NCI-H446 (cell line): ENCODE measurements at places on chromosomes 13 and 19.

GRCh38 chr13:66111628-66112027, 1118.5 kb downstream of the PCDH9 start:
- no peak for DNase-seq

- peak; percentile 80 for DNase-seq
Observed at GRCh38 chr19:12788682-12789097, 2.6 kb upstream of the JUNB start.

DNA sequence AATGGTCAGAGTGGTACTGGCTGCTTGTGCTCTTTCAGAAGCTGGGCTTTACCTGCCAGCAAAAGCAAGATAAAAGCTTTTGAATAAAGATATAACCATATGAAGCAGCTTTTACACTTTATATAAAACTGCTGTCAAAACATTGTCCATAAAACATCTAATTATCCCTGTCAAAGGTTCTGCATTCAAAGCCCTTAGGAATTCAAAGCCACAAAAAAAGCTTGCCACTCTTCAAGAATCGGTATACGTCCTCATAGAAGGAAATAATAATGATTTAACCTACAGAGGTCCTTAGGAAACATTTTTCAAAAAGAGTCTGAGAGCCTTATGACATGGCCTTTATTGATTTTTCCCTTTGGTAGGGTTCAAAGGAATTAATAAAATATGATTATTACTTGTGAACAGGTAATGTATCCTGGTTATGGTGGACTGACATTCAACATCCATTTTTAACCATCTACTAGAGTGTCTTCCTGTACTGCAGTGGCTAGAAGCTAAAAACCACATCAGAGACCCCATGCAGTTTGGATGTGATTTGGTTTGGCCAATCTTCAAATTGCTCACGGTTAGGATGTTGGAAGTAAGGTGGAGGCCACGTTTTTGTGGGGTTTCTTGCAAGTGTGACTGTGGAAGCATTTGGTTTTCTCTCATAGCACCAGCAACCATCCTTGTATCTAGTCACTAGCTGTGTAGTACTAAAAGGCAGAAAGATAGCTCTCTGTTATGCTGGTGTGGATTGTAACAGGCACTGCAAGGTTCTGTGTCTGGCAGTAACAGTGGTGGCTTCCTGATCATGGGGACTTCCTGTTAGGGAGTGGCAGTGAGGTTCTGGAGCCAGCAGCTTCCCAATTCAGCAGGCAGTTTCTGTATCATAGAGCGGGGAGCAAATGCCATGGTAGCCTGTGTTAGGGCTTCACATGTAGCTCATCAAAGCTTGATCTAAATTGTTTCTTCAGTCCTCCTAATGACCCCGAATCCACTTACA, 441.5 kb downstream of the DIAPH3 start:
- DNase-seq: no peak

- no peak for DNase-seq
Observed at GRCh38 chr13:33119022-33119781, 103.0 kb downstream of the KL start.

DNA sequence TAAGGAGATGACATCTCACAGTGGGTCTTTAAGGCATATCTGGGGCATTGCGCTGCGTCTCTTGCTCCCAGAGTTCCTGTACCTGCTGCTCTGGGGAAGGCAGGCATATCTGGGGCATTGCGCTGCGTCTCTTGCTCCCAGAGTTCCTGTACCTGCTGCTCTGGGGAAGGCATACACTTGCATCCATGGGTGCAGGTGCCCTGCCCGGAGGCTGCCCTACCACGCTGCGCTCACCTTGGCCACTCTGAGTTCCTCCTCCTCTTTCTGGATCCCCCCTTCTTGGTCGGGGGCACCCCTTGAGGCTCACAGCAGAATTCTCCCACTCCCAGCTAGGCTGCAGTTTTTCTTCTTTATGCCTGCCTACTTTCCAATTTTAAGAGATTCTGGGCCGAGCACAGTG, 60.9 kb upstream of the TMTC4 start:
- DNase-seq: no peak

DNA sequence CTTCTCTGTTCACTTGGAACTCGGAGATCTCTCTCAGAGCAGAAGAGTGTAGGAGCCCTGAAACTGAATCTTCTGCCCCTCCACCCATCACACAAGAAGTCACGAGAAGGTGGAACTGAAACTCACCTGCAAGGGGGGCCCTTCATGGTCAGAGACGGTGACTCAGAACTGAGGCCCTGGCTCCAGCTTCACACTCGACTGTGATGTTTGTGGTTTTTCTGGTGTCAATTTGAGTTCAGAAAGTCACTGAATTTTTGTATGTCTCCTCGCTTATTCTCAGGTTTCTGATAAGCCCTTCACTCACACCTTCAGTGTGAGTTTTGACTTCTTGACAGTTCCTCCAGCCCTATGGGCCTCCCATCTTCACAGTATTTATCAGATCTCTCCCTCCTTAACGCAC, 23.1 kb downstream of the SIGLEC5 start:
- no peak for DNase-seq

DNA sequence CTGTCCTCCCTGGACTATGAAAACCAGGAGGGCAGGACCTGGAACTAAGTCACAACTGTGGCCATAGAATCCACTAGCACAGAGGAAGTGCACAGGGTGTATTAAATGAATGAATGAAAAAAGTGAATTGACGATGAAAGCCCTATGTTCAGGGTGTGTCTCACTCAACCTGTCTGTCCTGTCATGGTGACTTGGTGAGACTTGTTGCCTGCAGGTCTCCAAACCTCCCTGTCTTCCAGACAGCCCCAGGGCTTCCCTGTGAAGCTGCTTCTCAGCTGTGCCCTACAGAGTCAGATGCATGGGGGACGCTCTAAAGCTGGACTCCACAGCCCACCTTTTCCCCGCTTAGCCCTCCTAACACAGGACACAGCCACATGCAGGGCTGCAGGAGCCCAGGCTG, 4.8 kb upstream of the IGFL1 start:
- no peak for DNase-seq

- DNase-seq: no peak
Observed at GRCh38 chr13:97946951-97947588, 6.4 kb upstream of the IPO5 start.

DNA sequence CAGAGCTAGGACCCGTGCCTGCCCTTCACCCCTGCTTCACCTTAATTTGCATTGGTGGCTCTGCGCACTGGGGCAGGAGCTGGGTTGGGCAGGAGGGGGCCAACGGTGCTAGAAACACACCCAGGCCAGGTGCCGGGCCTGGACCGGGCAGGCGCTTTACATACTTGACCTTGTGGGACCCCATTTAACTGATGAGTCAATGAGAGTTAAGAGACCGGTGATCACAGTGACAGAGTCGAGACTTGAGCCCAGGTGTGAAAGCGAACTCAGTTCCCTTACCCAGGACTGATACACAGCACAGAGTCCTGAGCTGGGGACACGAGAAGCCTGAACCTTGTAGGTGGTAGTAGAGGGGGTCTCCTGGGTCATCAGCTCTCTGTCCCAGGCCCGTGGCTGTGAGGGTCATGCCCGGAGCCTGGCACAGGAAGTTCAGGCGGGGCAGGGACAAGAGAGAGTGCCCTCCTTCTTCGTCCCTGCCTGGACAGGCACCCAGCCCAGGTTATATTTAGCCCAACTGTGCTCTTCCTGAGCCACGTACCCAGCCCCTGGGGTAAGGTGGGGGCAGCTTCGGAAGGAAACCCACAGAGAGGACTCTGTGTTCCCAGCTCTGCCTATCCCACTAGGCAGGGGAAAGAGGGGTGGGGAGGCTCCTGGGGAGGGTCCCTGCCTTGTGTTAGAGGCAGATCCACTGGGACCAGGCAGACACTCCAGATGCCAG, 1.9 kb downstream of the PRX start:
- DNase-seq: no peak

GRCh38 chr13:113317031-113317430, 20.0 kb downstream of the LAMP1 start:
- DNase-seq: no peak

GRCh38 chr19:14427461-14427860, 5.6 kb upstream of the PKN1 start:
- no peak for DNase-seq

DNA sequence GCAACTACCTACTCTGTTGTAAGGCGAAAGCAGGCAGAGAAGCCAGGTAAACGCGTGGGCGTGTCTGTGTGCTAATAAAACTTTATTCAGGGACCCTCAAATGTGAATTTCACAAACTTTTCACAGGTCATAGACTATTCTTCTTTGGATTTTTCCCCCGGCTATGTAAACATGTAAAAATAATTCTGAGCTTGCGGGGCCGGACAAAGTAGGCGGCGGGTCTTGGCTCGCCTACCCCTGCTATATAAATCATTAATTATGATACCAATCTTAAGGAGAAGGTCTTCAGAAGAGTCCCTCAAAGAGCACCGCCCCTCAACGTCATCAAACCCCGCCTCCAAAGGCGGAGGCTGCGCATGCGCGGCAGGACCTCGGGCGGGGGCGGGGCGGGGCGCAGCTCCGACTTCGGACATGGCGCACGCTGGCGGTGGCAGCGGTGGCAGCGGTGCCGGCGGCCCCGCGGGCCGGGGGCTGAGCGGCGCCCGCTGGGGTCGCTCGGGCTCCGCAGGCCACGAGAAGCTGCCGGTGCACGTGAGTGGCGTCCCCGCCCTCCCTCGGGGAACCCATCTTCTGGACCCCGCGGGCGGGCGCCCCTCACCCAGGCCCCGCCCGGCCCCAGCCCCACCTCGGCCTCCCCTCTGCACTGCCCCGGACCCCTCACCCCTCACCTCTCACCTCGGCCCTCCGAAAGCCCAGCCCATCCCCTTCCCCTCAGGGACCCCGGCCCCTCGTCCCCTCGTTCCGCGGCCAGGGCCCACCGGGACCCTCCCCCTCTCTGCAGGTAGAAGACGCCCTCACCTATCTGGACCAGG, at the start of gene SIN3B:
Gene SIN3B (plus strand): TSS at position 389 of the 812 bp plus-strand sequence. CDS start 23 bp downstream, at position 412.
- peak; percentile 96 for DNase-seq

DNA sequence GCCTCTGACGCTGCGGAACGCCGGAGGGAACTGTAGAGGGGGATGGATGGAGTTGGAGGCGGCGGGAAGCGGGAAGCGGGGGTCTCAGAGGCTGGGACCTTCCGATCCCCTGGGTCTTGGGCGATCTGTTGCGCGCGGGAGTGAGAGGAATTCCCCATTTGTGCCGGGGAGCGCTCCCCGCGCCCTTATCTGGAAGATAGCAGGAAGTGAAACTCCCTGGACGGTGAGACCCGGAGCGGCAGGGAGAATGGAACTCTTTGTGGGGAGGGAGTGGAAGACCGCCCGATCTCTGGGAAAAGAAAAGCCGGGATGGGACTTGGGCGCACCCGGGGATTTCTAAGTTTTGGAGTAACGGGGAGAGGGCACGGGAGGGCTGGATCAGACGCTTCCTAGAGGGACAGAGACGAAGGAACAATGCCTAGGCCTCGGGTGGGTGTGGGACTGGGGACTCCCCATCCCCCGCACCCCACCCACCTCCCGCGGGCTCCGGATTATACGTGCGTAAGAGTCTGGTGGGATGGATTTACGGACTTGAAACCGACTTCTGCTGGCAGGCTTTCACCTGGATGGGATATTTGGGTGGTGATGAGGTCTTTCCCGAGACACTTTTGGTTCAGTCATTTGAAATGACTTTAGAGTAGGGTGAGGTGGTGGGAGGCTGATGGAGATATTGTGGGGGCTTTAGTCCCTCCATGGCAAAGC, 495 bp downstream of the LSR start:
- DNase-seq: no peak

DNA sequence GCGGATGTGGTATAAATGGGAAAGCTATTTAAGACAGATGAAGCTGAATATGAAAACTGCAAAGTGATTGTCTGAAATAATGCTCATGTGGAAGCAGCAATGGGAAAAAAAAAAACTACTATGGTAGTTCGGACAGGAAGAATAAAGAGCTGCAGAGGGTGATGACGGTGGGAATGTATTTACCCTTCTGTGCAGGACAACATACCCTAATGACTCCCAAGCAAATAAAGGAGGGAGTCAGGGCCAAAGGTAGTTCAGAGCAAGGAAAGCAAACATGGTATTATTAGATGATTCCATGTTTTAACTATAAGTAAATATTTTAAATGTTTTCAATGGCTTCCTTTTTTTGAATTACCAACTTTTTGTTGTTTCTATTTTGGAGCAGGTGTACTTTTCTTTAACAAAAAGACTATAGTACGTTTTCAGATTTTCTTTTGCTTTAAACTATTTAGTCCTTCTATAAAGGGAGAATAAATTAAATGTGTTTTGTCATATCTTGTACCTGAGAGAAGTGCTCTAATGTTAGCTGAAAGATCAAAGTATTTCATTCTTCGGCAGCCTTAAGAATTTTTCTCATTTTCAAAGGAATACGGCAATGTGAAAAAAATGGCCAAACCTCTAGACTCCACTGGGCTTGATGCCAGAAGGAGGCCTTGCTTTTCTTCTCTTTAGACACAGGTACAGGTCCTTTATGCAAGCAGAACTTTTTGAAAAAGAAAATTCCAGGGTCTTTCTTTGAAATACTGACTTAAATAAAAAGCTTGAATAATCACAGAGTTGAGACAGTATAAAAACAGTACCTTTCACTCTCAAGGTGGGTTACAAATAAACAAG, 67.8 kb upstream of the ZDHHC20 start:
- DNase-seq: no peak

DNA sequence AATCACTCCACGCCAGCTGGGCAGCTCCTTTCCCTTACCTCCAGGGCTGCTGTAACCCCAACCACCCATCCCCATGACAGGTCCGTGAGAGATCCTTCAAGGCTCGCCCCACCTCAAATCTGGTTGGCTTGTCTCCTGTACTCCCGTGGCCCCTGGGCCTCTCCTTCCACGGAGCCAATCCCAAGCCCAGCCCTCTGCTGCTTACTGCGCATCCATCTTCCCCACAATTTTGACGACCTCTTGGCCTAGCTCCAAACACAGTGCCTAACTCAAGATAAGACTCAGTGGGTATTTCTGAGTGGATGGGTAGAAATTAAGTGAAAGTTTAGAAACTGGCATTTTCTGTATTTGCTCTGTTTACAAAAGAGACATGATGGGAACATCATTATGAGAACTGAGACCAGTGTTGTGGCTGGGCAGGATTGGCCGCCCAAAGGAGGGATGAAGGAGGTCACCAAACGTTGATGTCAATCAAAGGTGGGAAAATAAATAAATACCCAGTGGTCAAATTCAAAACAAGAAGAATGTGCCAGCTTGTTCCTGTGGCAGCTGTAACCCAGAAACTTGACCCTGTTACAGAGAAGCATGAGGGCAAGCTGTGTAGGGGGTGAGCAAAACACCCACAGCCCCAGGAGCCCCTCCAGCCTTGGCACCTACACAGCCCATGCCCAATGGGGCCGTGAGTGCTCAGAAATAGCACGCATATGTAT, 162.2 kb downstream of the ABCC4 start:
- DNase-seq: no peak

- DNase-seq: no peak
Observed at GRCh38 chr13:79851318-79851717, 370.4 kb downstream of the NDFIP2 start.

DNA sequence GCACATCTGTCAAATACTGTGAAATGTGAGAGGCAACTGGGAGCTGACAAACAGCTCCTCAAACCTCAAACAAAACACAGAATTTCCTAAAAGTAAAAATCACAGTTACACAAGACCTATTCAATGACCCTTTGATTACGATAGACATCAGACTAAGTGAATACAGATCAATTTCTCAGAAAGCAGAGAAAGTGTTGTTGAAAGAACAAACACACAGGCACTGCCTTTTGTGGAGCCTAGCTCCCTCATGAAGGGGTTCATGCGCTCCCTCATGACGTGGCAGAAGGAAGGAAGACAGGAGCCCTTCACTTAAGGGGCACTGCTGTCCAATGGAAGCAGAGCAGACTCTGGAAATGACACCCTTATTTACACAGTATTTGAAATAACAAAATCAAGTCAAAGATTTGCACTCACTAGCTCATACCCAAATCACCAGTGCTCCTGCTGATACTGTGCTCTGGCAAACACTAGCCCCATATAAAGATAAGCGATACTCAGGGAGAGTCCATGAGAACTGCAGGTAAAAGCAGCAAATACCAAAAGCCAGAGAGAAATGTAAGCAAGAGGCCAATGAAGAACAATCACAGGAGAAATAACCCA, 144.9 kb downstream of the KLF12 start:
- no peak for DNase-seq
